ENCODE measurements at places on chromosomes 7 and 10. TPM values are rescaled to one million over a fixed set of nuclear protein-coding genes. Genes with fewer than 3 reads are reported as not detected.

DNA sequence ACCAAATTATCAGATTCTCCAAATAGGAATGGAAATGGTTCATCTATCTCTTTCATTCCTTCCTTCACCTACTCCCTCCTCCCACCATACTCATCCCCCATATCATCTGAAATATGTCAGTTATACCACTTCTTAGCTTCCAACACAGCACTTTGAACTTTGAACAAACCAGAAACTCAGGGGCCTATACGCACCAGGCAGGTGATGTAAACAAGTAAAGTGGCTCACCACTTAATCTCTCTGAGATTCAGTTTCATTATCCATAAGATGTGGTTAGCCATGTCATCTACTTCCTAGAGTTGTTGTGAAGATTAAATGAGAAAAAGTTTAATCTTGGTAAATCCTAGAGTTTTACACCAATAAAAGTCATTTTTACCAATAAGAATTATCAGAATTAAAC, 65.9 kb upstream of the LRRN3 start:
- DNase-seq, result peak; percentile 78

DNA sequence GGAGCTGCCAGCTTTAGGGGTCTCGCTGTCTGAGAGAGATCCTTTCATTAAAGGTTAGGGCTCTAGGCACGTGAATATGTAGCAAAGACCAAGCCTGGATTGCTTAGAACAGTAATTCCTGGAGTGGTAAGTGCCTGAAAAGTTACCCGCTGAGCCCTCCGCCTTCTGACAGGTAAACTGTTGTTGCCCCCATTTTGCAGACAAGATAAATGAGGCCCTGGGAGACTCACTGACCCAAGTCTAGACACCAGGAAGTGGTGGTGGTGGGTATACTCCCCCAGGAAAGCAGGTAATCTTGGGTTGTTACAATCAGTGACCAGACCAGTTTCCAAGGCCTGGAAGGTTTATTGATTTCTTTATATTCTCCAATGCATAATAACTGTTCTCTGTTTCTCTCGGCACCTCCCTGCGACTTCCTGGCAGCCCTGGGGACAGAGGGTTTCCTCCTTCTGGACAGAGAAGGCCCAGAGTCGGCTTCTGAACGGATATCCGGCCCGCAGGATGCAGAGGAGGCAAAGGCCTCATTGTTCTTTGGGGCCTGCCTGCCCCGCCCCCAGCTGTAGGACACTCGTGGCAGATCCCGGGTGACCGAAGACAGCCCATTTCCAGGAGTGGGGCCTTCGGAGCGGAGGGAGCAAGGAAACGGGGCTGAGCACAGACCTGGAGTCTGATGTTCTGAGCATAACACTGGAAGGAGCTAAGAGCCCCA, 1.3 kb upstream of the GRK5 start:
- peak; percentile 82 for DNase-seq

Gene SFRP5
- not detected for total RNA-seq

DNA sequence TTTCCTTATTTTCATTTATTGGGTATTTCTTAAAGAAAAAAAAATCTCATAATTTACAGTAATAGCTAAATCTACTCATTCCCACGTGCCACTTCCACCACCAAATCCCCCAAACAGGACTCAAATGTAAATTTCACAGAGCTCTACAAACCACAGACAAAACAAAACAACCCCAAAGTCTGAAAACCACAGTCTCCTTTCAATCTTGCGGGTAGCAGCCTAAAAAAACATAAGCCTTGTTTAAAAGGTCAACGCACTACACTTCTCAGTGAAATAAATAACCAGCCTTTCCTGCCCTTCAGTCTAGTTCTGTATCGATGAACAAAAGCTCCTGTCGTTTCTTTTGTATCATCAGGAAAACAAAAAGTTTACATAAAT, 121.8 kb upstream of the AFAP1L2 start:
- peak; percentile 51 for DNase-seq

Gene SPRN
- total RNA-seq, result not detected

DNA sequence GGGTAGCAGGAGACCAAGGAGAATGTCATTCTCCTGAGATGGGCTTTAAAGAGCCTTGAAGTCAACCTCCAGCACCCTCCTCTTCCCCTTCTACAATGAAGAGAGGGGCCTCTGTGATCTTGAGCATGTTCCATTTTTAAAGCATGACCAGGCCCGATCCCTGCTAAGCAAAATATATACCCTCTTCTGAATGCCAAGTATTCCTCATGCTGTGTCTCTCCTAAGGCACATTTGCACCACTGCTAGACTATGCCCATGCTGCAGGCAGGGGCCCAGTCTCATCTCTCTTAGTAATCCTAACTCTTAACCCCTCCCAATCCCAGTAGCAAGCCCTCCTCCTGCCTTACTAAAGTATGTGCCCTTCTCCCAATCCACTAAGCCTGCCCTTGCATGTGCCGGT, 18.4 kb downstream of the SORBS1 start:
- no peak for DNase-seq
